H7 (cell line): ENCODE measurements at places on chromosomes 6 and 20. TPM values are rescaled to one million over a fixed set of nuclear protein-coding genes. Genes with fewer than 3 reads are reported as not detected.

DNA sequence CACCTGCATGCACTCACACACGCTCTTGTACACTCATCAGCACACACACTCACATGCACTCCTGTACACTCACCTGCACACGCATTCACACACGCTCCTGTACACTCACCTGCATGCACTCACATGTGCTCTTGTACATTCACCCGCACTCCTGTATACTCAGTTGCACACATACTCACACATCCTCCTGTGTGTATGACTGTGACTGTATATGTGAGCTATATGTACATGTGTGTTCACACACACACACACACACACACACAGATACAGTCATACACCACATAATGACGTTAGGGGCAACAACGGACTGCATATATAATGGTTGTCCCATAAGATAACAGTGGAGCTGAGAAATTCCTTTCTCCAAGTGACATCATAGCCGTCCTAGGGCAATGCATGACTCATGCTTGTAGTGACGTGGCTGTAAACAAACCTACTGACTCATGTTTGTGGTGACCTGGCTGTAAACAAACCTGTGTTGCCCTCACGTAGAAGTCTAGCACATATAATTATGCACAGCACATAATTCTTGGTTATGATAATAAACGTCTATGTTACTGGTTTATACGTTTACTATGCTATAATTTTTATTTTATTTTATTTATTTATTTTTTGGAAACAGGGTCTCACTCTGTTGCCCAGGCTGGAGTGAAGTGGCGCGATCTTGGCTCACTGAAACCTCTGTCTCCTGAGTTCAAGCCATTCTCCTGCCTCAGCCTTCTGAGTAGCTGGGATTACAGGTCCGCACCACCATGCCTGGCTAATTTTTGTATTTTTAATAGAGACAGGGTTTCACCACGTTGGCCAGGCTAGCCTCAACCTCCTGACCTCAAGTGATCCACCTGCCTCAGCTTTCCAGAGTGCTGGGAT lies 22.8 kb upstream of the TAF4 start:
- no peak for DNase-seq

The RIMS1 gene
- 0.70 and 1.6 TPM in 2 replicates for total RNA-seq

The KCNQ5 gene
- total RNA-seq, result 0.18 and 0.31 TPM in 2 replicates

DNA sequence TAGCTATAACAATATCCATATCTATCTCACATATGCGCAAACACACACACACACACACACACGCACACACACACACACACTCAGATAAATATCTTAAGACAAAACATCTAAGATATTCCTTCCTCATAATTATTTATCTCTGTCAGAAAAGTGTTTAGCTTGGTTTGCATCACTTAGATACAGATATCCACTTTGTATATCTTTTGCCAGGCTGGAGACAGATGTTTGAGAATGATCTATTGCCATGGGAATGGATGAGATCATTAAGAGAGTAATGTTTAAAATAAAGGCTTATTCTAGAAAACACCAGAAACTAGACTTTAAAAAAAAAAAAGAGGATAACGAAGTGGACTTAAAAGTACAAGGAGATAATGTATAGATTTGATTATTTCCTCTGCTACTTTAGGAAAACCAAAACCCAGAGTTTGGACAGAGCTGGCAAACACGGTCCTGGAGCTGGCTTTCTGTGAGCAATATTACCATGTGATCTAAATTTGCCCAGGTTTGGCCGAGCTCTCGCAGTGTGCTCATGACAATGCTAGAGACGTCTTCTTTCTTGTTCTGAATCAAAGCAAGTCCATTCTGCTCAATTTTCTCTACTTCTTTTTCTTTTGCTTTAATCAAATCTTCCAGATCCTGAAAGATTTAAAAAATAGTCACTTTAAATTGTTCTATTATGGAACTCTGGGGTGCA lies 411.8 kb downstream of the SYNE1 start:
- no peak for DNase-seq

- DNase-seq, result no peak
Observed at GRCh38 chr6:132927713-132928112, 113.3 kb downstream of the RPS12 start.

- DNase-seq, result peak; percentile 62
Observed at GRCh38 chr6:166515072-166515810, 71.2 kb downstream of the RAMACL start.

- no peak for DNase-seq
Observed at GRCh38 chr6:122620428-122620827, 10.2 kb downstream of the PKIB start.

DNA sequence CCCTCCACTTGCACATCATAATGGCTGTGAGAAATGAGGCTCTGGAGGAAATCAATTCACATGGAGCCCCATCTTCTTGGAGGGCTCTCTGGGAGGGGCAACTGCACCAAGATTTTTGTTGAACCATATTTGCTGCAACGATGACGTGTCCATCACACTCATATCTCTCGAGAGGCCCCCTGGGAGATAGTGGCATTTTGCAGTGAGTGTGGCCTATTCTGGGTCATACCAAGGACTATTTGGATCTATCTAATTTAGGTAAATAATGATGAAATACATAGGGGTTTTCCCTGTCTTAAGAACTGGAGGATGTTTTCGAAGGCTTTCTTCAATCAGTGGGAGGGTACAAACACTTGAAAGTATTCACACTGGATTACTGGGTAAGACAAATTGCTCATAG lies 31.6 kb downstream of the CNR1 start:
- no peak for DNase-seq
